ENCODE measurements at places on chromosomes 3 and 15.

GRCh38 chr3:38327335-38328009 lies 19.1 kb upstream of the XYLB start:
- no peak for DNase-seq

DNA sequence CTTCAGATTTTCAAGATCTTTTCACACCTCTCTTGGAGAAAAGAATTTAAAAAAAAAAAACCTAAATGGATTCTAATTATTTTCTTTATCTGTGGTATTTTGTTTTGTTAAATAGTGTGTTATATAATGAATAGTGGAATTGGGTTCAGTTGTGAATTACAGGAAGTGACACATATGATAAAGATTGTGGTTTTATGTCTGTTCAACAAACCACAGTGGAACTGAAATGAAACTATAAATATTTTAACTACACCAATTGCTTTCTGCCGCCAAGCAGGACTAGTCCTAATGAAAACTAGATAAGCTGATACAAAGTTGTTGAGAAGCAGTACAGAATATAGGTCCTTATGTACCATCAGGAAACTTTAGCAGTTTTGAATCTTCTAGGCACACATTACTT lies 121.6 kb downstream of the UBE2E2 start:
- DNase-seq: no peak

DNA sequence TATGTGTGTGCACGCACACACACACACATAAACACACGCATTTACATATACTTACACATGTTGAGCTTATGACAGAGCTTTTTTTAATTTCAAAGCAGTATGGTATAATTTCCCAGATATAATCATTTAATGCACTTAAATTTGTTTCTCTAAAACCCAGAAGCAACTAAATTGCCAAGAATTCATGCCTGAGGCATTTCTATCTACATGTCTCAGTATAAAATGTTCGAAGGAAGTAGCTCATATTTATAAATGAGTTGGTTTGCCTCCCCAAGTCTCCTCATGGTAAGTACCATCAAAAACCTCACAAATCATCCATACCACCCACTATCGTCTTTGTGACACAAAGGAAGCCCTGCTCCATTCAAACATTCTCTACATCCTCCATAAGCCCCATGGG lies 130.6 kb downstream of the RPL22L1 start:
- no peak for DNase-seq

GRCh38 chr3:172808969-172809546 lies 58.5 kb downstream of the ECT2 start:
- no peak for DNase-seq

DNA sequence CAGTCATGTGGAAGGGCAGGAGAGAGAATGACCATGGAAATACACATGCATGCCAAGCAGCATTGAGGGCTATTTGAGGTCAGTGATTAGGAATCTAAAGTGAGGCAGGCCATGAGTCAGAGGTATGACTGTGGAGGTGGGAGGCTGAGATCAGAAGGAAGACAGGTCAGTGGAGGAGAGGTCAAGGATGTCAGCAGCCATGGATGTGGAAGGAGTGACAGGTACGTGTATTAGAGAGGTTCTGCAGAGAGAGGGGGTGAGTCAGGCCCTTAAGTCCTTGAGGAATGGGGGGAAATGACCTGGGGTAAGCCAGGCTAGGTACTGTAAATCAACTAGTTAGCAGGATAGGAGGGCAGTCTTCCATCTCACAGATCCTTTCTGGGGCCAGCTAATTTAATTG lies 166.6 kb downstream of the ANO10 start:
- DNase-seq: no peak

DNA sequence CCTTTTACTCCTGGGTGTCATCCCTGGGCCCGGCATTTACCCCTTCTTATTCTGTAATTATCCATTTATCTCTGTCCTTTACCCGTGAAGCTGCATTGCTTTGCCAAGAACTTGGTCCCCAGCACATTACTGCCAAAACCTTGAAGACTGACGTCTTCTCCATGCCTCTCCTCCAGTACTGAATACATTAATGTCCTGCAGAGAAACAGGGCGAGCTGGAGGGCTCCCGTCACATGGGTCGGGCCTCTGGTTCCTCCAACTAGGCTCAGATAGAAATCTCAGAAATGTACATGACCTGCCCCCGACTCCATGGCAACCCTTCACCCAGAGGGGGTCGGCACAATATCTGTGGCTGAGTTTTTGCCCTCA lies 445 bp downstream of the EFCAB12 start:
- DNase-seq: no peak

DNA sequence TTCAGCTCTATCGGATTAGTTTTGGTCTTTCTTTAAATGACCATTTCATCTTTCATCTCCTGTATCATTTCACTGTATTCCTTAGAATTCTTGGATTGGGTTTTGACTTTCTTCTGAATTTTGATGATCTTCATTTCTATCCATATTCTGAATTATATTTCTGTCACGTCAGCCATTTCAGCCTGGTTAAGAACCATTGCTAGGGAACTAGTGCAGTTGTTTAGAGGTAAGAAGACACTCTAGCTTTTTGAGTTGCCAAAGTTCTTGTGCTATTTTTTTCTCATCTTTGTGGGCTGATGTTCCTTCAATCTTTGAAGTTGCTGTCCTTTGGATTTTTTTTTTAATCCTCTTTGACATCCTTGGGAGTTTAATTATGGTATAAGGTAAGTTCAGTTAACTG lies 54.6 kb downstream of the STRIT1 start:
- no peak for DNase-seq

- DNase-seq: no peak
Measured at GRCh38 chr3:169509780-169510692, 153.5 kb downstream of the MECOM start.

GRCh38 chr15:35305946-35306345 lies 220.9 kb upstream of the NANOGP8 start:
- DNase-seq: no peak

DNA sequence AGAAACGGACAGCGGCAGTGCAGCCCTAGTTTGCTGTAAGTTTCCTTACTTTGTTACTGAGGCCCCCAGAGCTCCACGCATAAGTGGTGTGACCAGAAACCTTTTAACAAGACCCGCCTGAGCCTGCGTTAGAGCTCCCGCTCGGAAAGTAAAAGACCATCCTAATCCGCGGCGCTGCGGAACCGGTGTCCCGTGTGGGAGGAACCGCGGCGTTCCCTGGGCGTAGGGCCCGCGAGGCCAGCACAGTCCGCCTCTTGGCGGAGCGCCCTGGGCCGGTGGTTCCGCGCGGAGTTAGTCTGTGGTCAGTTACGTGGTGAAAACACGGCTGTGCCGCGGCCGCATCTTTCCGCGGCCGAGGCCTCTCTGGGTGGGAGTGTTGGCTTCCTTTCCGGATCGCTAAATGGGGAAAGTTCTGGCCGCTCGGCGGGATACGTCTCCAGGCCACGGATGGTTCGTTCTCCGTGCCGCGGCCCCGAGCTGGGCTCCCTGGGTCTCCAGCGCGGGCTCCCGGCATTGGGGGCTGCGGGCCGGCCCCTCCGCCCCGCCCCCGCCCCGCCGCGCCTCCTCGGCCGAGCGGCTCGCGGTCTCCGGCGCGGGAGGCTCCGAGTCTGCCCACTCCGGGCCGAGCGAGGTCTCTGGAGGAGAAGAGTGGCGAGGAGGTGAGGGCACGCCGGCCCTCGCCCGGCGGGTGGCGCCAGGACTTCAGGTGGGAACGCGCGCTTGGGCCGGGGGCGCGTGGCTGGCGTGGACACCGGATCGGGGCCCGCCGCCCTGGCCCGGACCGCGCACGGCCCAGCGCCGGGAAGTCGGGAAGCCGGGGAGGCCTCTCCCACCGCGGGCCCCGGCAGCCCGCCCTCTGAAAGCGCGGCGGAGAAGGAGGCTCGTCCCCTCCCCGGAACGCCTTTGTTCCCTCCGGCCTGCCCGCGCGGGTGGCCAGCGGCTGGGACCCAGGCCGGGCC lies 754 bp downstream of the B3GNT5 start:
- DNase-seq: peak; percentile 90

DNA sequence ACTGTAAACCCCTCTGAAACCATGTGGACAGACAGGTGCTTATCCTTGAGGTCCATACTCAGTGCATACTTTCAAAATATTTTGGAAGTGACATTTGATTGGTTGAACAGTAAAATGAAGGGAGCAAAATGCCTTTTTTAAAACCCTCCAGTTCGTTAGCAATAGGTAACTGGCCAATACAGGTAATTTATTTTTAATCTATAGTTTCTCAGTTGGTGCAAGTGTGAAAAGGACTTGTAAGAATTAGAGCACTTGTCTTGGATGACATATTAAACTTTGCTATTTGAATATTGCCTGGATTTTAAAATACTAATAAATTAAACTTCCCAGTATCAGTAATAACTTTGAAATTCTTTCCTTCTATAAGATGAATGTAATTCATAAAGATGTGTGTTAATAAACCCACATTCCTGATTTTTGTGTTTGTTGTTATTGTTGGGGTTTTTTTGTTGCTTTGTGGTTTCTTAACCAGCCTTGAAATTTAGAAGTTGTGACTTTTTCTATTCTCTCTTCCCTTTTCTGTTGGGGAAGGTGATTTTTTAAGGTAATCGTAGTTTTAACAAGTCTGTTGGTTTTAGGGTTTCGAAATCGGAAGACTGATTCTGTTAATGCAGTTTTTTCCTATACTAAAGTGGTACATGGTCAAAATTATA lies 90.0 kb downstream of the STT3B start:
- no peak for DNase-seq

GRCh38 chr15:97728791-97729190 lies 231.7 kb upstream of the ARRDC4 start:
- no peak for DNase-seq

DNA sequence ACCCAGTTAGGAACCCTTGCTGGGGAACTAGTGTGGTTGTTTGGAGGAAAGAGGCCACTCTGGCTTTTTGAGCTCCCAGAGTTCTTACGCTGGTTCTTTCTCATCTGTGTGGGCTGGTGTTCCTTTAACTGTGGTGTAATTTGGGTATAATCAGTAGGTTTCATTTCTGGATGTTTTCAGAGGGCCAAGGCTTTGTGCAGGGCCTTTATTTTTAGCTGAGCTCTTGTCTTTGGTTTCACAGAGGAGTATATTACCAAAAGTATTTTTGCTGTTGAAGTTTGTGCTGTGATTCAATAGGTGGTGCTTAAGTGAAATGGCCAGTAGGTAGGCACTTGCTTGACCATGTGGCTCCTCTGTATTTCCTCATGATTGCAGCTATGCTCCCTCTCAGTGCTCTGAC lies 357.9 kb downstream of the KCNH8 start:
- no peak for DNase-seq

DNA sequence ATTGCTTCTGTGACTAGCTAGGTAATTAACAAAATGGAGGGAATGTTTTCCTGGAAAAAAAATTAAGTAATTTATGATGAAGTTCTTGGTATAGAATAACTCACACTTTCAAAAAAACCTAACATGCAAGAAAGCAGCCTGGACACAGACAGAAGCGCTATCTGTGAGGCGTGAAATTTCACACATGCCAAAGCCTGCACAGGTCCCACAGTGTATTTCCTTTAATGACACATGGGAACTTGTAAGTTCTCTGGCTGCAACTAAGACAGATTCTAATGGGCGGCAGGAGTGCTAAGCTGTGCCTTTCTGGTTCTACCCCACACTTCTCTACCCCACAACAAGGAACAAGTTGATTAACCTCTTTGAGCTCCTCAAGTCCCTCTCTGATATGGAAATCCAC lies 84.9 kb upstream of the NEO1 start:
- no peak for DNase-seq

GRCh38 chr15:41577863-41578735 lies 19.1 kb downstream of the TYRO3 start:
- no peak for DNase-seq

- peak; percentile 3 for DNase-seq
Measured at GRCh38 chr3:4836516-4836915, 142.7 kb upstream of the BHLHE40 start.

GRCh38 chr3:59885101-59885500 lies 835.3 kb upstream of the CFAP20DC start:
- DNase-seq: no peak

GRCh38 chr15:28896951-28897350 lies 11.2 kb downstream of the APBA2 start:
- peak; percentile 96 for DNase-seq

DNA sequence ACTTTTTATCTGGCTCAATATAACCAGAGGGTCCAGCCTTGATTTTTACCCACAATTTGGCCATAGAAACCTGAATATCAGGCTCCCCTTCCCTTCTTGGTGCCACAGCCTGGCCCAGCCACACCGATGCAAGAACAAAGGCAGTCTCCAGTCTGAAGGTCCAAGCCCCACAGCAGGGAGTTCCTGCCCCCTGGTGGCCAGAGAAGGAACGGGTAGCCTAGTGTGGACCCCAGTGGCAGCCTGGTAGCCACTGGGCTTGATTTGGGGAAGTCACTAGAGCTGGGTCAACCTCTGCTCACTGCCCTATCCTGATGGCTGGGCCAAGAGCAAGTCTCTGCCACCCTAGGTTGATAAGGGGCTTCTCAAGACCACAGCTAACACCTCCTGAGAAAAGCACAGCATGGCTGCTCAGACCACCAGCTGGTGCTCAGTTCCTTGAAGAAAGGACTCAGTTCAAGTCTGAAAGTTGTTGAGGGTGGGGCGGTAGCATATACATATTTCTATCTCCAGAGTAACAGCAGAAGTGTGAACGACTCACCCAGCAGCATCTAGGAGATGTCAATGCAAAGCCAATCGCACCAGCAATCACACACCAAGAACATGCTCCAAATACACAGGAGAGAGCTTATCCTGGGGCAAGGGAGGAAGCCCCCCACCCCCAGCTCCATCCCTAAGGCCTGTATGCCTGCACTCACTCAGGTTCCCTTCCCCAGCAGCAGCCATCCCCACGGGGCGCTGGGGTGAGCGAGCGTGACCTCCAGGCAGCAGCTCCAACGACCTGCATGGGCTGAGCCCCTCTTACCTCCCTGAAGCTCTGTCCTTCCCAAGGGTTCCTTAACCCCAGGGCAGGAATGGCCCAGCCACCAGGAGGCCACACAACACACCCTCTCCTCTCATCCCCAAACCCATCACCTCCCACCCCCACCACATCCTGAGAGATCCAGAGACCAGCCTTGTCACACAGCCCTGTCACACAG lies 7.6 kb downstream of the PFKFB4 start:
- DNase-seq: peak; percentile 96

DNA sequence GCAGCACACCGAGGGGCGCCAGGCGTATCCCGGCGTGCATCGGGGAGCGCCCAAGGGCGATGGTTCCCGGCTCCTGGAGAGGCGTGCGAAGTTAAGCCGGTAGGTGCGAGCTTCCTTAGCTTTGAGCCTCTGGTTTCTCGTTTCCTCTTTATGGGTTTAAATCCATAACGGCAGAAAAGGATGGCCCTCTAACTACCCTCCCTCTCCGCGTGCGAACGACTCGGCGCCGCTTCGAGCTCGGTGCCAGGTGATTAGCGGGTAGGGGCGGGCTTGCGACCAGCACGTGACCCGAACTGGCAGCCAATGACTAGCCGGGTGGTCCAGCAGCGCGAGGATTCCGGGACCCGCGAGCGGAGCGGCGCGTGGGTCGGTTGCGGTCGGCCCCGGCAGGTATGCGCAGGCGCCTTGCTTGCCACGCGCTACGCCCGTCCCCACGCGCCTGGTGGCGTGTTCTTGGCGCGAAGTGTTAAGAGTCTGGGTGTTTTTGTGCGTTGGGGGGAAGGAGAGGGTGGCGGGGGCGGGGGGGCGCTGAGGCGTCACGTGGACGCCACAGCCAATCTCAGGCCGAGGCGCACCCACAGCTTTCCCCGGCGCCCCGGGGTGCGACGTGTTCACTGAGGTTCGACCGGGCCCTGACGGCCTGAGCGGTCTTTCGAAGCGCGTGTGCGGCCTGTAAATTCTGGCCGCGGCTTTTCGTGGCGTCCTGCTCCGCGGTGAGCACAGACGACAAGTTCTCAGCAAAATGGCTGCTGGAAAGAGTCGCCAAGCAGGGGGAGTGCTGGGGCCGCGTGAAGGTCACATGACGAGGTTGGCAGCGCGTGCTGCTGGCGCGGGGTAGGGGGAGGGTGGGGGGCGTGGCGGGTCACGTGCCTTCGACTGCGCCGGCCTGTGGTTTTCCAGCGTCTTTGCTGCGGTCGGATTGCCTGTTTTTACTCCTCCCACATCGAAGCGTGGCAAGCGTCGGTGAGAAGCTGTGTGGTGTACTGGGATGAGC lies 38.7 kb upstream of the MGA start:
- peak; percentile 97 for DNase-seq

All from osteoblast (primary cell).